ENCODE measurements at places on chromosomes 6 and 20. TPM values are rescaled to one million over a fixed set of nuclear protein-coding genes. Genes with fewer than 3 reads are reported as not detected.

The FAXC gene
- total RNA-seq = 0.25 TPM

The THEMIS gene
- total RNA-seq = not detected

The WFDC5 gene
- not detected for total RNA-seq

The DLK2 gene
- not detected for total RNA-seq

The RAET1G gene
- total RNA-seq = 2.6 TPM

The PNLDC1 gene
- not detected for total RNA-seq

The EPPIN gene
- not detected for total RNA-seq

The MKKS gene
- 7.2 TPM for total RNA-seq

The ABT1 gene
- total RNA-seq = 11.7 TPM

The PCK1 gene
- total RNA-seq = not detected

The BPIFA1 gene
- total RNA-seq = not detected

The TOX2 gene
- total RNA-seq = 0.25 TPM

The SEMG1 gene
- total RNA-seq = not detected

Measured in aortic smooth muscle cell (primary cell).